ENCODE measurements at places on chromosomes 11 and 22.

GRCh38 chr22:38489561-38490145, 16.5 kb downstream of the DDX17 start:
- no peak for DNase-seq

DNA sequence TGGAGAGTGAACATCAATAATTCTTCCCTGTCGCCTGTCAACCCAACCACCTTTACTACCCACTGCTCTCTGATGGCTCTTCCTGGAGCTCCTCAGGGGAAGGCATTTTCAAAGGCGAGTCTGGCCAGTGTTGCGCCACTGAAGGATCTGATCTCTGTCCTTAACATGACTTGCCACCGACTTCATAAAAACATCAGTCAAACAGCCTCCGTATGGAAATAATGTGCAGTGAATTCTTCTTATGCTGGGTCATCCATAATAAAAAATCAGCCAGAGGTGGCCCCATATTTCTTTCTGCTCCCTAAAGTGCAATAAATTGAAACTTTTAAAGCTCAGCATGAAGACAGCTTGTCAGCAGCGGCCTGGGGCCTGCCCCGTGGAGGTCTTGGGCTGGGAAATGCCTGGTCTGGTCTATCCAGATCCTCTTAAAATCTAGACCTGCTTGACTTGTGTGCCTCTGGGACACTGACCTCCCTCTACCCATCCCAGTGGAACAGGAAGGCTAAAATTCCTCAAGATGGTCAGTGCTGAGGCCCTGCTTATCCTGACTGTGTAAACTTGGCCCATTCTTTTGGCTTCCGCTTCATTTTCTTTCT, 199.5 kb downstream of the MYO18B start:
- DNase-seq: no peak

- DNase-seq: no peak
Observed at GRCh38 chr22:32048069-32048468, 5.0 kb downstream of the SLC5A1 start.

- DNase-seq: no peak
Observed at GRCh38 chr11:126102436-126102981, 39.8 kb upstream of the CDON start.

GRCh38 chr11:112229746-112230433, 3.7 kb downstream of the PTS start:
- DNase-seq: no peak

Measured in stimulated activated CD4-positive, alpha-beta T cell treated with anti-CD3 and anti-CD28 coated beads, Interleukin-12 subunit alpha, Interleukin-12 subunit beta, amount 100 ng/mL, for 4 hours (primary cell).